Activated CD8-positive, alpha-beta T cell treated with anti-CD3 and anti-CD28 coated beads, Interleukin-2, amount 10 ng/mL, durations not matched to agents 7 days and 5 days (primary cell): ENCODE measurements at places on chromosomes 11 and 22.
A peak's percentile ranks its signal among the peaks of the same experiment; 100 is the strongest.

DNA sequence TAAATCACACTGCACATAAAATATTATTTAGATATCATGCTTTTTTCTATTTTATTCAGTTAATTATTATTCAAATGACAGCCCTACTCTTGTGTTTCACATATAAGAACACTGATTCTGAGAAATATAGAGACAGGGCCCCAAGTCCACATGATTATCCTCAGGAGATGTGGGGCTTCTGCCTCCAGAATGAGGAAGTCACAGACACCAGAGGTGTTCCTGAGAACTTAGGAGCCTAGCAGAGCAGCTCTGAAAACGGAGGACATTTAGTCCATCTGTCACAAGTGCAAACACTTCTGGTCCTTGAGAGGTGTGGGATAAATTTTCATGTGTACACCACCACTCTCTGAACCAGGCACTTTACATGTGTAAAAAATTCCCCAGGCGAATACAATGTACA lies 26.2 kb downstream of the TRIM66 start:
- peaks cover 8% of the 10 kb centered on the region for H3K36me3 ChIP-seq
- H3K27me3 ChIP-seq = no peaks in the 10 kb centered on the region
- H3K4me3 ChIP-seq = no peak overlapping the region
- H3K27ac ChIP-seq = no peak overlapping the region

DNA sequence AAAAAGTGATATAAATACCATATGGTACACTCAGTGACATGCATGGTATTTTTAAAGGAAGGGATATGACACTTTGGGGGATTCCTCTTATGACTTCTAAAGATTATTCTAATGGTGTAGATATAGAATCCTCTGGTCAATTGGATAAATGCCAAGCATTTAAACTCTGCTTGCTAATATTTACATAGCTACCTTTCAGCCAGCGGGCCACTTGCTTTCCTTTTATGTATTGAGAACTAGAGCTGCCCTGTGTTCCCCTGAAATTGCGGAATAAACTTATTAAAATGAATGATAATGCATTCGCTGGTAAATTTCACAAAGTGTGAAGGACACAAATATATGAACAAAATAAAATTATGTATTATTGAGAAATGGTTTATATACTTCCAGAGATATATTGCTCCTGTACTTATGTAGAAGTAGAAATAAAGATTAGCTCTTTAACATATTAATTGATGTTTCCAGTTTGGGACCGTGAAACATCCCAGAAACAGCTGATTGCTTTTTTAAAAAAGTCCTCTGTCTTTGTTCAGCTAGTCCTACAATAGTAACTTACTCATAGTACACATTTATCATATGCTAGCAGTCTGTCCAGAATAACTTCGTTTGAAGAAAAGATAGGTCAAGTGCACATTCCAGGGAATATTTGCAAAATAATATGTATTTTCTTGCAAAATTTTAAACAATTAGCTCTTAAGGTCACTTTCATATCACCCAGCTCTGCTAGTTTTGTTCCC lies 40.1 kb upstream of the CARD18 start:
- DNase-seq = no peak
- H3K36me3 ChIP-seq = no peaks in the 10 kb centered on the region
- no peak overlapping the region for H3K27ac ChIP-seq
- no peaks in the 10 kb centered on the region for H3K27me3 ChIP-seq
- H3K4me1 ChIP-seq = no peaks in the 10 kb centered on the region

GRCh38 chr11:103050351-103050750 lies 41.6 kb downstream of the DCUN1D5 start:
- H3K4me1 ChIP-seq = no peaks in the 10 kb centered on the region
- H3K27ac ChIP-seq = no peak overlapping the region
- no peak overlapping the region for H3K4me3 ChIP-seq
- no peak for DNase-seq

DNA sequence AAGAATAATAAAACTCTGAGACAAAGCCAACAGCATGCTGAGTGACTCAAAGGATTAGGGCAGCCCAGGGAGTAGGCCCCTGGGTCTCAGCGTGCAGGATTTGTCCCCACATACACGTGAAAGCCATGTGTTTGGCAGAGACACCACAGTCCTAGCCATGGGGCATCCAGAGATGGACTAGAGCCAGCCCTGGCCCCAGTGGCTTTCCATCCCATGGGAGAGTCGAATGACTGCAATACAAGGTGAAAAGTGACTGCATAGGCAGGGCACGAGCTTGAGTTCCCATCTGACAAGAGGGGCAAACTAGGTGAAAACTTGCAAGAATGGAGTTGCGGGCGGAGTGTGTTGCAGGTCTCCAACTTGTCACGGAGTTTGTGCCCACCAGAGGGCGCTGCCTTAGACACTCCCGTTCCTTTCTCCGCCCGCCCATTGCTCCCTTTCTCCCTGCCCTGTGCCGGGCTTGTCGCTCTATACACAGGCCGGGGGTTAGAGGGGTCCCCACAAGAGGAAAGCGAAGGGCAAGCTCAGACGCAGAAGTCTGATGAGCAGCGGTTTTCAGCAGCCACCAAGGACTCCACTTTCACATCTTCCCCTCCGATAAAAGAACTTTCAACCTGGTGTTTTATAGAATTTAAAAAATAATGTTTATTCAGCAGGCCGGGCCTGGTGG lies 24.2 kb downstream of the TSKU start:
- peaks cover 12% of the 10 kb centered on the region for H3K27me3 ChIP-seq
- H3K4me3 ChIP-seq = no peak overlapping the region
- H3K4me1 ChIP-seq = peaks cover 38% of the 10 kb centered on the region
- peak; percentile 79 for DNase-seq
- H3K36me3 ChIP-seq = no peaks in the 10 kb centered on the region
